ENCODE measurements at places on chromosomes 11 and 22.

GRCh38 chr11:24760681-24761080, 263.8 kb downstream of the LUZP2 start:
- DNase-seq, result no peak

GRCh38 chr11:44726283-44727113, at the start of gene TSPAN18:
Gene TSPAN18, plus strand, starts transcription at chr11:44726962. Its CDS starts 179,455 bp downstream, at chr11:44906417.
- no peak for DNase-seq

DNA sequence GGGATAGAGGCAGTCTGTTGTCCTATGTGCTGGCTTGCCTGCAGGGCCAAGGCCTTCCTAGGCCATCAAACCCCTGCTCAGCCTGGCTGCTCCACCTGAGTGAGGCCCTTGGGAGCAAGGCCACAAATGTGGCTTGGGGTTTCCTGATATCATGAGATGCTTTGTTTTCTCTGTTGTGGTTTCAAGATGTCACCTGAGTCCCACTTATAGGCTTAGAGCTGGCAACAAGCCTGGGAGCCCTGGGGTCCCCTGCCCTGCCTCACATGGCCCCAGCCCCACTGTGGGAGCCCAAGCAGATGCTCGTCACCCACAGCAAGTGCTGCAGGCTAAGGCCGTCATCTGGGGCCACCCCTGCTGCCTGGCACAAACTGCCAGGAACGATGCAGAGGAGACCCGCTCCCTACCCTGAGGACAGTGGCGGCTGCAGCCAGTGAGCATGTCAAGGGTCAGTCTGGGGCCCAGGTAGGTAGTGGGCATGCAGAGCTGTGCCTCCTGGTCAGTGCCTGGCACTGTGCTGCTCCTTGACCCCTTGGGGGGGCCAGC, 75.4 kb upstream of the KCNQ1OT1 start:
- DNase-seq, result no peak

- DNase-seq, result no peak
These were observed 97.0 kb upstream of the DRD2 start for GRCh38 chr11:113572136-113572735.

DNA sequence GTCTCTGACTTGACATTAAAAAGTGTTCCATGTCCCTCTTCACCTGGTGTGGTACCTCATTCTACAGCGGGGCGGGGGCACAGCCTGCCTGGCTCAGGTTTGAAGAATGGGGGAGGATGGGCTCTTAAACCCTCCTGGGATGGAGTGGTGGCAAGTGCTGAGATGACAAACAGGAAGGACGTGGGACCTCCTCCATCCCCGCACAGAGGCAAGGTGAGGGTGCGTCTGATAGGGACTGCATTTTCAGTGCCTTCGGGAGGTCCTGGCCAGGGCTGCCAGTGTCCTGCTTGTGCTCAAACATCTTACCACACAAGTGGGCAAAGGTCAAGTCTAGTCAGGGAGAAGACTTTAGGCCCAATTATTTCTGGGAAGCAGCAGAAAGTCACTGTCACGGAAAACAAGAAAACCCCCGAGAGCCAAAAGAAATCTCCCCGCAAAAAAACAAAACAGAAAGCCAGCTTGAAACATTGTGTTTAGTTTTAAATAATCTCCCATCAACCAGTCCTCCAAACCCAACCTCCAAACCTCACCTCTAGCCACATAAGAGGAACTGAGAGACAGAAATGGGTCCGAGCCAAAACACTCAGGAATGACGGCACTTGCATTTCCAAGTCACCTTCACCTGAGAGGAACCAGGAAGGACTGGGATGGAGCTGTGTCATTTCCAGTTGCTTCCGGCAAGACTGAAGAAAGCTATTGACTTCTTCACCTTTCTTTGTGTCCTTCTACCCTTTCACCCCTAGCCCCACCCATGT, 966.5 kb downstream of the NTM start:
- DNase-seq, result no peak

DNA sequence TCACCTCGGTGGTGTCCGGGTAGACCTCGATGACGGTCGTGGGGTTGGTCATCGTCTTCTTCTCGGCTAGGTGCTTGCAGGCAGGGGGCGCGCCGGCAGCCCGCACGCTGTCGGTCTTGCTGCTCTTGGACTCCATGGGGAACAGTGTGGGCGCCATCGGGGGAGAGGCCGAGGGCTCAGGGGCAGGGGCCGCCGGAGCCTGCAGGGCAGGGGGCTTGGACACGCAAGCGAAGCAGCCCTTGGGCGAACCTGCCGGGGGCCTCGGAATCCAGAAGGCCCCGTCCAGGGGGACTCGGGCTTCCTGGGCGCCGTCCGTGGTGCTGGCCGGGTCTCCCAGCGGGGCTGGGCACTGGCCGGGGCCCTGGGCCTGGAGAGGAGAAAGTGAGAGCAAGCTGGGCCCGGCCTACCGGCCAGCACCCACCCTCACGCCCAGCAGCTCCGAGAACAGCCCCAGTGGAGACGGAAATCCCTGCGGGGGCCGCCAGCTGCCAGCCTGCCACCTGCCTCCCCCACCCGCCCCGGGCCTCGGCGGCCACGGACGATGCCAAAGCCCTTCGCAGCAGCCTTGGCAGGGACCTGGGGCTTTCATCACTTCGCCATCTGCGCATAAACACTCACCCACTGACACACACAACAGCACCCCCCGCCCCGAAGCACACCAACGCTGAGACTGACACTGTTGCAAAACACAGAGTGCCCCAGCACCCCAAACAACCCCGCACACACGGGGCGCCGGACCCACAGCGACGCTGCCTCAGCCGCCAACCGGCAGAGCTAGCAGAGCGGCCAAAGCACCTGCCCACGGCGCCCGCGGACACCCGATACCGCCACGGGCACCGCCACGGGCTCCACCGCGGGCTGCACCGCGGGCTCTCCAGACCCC, 2.4 kb downstream of the IFITM10 start:
- DNase-seq, result no peak

DNA sequence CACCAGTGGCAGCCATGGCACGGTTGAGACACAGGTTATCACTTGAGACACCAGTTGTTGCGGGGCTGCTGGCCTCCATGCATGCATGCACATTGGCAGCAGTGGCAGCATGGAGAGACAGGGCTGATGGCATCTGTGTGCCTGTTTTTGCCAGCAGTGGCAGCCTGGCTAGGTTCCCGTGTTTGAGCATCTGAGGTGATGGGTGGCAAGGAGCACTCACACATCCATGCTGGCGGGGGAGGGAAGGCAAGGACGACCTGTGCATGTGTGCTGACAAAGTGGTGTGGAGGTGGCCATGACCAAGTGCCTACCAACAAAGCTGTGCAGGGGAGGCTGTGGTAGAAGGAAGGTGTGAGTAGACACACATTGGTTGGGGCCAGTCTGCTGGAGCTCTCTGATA, 133.5 kb downstream of the CNTN5 start:
- no peak for DNase-seq

- no peak for DNase-seq
These were observed 3.1 kb downstream of the ARHGAP1 start for GRCh38 chr11:46697303-46697702.

GRCh38 chr11:9462172-9462799, 1.5 kb downstream of the ZNF143 start:
- no peak for DNase-seq

DNA sequence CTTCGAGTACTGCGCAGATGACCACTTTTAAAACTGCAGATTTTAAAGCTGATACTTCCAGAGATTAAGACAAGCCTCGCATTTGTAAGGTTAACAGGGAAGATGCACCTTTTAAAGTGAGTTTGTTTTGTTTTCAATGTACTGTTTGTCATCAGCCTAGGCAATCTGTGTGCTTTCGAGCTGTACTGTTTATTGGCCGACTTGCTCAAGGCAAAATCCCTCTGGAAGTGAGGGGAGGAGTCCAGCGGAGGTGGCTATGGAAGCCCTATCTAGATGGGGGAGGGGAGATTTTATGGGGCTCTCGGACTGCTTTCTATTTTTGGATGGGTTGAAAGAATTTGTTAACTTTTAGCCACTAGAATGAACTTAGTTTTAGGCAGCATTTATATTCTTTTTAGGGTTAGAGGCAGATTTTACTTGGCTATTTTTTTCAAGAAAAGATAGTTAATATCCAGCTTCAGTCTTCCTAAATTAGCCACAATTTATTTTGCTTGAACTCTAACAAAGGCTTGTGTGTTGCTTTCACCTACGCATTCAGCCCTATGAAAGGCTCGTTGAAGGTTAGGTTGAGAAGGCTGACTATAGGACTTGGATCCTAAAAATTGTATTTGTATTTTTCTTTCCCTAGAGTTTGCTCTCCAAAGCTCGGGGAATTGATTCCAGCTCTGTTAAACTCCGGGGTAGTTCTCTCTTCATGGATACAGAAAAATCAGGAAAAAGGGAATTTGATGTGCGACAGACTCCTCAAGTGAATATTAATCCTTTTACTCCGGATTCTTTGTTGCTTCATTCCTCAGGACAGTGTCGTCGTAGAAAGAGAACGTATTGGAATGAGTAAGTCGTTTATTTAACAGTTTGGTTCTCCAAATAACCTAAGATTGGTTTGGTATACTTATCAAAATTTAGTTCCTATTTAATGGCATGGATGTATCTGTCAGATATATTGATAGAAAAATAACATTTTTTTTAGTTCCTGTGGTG, 2.1 kb downstream of the WEE1 start:
- no peak for DNase-seq

DNA sequence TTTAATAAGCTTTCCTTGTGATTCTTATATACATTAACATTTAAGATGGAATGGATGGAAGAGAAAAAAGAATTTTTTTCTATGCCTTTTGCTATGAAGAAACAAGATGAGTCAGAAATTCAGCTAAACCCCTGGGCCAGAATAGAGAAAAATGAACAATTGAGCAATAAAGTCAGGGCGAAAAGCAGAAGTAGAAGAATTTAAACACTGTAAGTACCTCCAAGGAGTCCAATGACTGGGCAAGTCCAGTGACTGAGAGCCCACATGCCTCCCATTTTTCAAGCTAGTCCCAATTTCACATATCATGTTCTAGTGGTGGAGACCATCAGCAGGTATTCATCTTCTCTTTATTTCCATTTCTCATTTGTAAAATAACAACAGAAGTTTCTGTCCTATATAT, 18.6 kb upstream of the APLP2 start:
- DNase-seq, result no peak

GRCh38 chr11:7656704-7657103, 16.6 kb downstream of the CYB5R2 start:
- DNase-seq, result no peak

DNA sequence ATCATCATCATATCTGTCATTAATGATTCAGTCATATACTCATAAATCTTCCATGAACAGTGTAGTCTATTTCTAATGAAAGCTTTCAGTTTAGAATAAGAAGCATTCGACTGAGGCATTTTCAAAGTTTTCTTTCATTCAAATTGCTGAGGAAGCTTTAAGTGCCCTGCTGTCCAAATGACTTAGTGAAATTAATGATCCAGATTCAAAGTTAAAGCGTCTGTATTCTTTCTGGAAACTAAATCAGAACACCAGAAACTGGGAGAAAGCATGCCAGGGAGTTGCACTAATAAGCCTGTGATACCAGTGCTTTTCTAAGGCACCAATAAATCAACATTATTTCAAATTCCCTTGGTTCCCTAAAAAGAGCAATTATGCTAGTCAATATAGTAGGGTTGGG, 367.8 kb upstream of the ANO5 start:
- no peak for DNase-seq

DNA sequence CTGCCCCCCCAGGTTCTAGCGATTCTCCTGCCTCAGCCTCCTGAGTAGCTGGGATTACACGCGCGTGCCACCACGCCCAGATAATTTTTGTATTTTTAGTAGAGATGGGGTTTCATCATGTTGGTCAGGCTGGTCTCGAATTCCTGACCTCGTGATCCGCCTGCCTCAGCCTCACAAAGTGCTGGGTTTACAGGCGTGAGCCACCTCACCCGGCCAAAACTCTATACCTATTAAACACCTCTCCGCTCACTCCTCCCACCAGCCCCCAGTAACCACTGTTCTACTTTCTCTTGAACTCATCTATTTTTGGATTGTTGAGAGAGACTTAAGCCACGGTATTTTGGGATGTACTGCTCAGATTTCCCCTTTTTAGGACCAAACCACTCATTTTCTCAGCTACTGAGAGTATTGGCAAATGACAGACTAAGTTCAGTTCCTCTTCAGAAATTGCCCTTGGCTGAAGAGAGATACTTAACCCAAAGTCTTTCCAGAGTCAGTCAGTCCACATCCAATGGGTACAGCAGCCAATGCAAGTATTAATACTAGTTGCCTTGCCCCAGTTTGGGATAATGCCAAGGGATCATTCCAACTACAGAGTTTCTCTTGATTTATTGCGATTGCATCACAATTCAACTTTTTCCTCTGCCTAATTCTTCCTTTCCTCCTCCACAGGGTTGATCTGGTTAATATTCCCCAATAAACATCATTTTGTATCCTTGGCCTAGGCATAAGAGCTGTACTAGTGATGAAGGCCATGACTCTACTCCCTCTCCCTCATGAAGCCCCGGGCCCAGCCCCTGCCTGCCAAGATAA, 36.8 kb upstream of the CSTF3 start:
- DNase-seq, result no peak

GRCh38 chr11:75474240-75474639, 41.2 kb upstream of the KLHL35 start:
- no peak for DNase-seq

DNA sequence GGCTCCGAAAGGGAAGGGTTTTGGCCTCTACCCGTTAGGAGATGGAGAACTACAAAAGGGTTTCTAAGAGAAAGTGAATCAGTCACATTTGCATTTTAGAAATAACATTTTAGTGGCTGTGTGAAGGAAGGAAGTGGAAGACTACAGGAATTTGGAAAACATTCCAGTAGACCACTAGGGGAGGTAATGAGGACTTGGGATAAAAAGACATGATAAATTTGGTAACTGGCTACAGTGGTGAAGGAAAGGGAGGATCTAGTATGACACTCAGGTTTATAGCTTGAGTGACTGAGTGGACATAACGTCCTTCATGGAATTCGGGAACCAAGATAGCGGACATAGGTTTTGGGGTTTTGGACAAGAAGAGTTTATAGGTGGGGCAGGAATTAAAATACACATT, 7.0 kb upstream of the RRM1 start:
- DNase-seq, result no peak

DNA sequence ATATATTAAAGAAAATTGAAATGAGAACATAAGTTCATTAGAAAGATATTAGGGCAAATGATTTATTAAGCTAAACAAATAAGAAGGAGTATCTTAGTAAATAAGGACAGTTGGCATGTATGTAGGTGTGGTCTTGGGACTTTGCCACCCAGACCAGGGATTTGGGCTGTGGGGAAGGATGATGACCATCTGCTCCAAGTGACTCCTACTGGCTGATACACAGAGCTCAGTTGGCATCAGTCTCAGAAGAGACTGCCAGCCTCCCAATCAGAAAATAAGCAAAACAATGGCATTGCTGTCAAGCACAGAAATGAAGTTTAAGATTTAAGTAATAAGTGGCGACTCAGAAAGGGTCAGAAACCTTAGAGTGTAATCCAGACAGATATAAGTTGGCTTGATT, 49.5 kb downstream of the PAX6 start:
- no peak for DNase-seq

DNA sequence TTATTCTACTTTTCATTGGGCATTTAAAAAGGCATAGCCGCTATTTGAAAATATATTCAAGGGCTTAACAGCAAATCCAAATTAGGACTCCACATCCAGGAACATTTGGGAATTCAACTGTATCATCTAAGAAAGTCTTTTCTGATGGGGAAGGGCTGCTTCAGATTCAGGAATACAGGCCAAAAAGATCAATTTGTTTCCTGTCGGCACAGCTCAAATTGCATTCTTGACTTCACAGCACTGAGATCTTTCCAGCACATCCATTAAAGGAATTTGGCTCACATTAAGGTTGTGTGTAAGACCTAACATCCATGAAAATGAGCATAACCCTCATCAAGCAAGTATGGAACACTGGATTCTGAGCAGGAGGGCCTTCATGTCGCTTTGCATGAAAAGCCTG, 1169.5 kb upstream of the CCDC90B start:
- DNase-seq, result no peak
